ENCODE measurements at places on chromosomes 2 and 18. TPM values are rescaled to one million over a fixed set of nuclear protein-coding genes. Genes with fewer than 3 reads are reported as not detected.
A peak's percentile ranks its signal among the peaks of the same experiment; 100 is the strongest.

GRCh38 chr18:9535430-9535991, 60.2 kb downstream of the RALBP1 start:
- DNase-seq: no peak

DNA sequence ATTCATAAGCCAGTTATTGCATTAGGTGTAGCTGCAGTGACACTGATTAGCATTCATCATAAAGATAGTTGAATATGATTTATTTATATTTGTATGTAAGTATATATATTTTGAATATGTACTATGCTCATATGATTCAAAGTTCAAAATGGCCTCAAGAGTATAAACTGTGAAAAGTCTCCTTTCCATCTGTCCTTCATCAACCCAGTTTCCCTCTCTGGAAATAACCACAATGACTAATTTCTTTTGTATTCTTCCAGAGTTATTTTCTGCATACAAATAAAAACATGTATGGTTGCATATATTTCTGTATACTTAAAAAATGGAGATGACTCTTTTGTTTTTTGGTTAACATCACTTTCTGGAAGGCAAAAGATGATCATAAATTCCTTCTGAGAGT, 95.2 kb downstream of the CAMKMT start:
- DNase-seq: no peak

DNA sequence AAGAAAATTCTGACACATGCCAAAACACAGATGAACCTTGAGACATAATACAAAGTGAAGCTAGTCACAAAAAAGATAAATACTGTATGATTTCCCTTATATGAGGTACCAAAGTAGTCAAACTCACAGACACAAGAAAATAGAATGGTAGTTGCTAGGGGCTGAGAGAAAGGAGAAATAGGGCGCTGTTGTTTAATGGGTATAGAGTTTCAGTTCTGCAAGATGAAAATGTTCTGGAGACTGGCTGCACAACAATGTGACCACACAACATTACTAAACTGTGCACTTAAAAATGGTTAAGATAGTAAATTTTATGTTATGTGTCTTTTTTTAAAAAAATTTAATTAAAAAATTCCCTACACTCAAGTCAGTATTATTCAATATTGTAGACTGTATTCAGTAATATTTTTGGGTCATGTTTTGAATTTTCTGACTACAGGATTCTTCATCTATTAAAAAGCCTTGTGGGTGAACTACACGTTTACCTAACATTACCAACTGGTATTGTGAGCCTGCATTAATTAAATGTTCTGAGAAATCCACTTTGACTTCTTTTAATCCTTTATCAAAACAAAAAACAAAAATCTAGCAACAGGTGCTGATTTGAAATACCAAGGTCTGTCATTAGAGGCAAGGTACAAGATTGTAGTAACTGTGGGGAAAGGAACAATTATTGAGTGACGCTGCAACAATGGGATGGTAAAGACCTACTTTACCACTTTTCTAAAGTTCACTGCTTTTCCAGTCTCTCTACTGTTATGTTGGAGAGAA, 140.8 kb upstream of the ZFP36L2 start:
- no peak for DNase-seq

REG1B gene
- not detected for total RNA-seq

DNA sequence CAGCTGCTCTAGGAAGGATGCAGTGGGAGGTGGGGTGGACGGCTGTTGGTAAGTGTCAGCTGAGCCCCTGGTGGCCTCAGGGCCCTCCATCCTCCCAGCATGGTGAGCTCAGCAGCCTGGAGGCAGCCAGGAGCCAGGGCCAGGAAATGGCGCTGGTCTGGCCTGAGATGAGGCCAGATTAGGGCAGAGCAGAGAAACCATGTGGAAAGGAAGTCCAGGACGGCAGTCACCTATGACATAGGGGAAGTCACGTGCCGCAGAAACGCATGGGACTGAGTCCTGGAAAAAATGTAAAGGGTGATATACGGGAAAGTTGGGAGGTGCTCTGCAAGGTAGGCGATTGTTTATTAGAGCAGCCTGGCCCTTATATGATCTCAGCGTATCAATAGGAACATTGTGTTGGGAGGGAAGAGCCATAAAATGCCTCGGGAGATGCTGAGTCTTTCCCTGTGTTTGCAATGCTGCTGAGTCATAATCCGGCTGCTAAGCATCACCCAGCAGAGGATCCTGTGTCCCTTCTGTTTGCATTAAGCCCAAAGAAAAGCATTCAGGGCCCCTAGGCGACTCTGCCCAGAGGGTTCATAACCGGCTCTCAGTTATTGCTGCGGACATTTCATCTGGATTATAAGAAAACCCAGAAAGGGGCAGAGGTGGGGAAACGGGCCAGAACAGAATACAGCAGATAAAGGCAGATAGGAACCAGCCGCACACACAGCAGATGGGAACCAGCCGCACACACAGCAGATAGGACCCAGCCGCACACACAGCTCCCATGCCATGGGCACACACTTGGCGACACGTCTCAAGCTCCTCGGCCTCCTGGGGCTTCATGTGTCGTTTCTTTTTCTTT, 30.3 kb upstream of the B3GNT7 start:
- no peak for DNase-seq

- DNase-seq: no peak
These were observed 32.1 kb upstream of the RHOB start for GRCh38 chr2:20414806-20415205.

DNA sequence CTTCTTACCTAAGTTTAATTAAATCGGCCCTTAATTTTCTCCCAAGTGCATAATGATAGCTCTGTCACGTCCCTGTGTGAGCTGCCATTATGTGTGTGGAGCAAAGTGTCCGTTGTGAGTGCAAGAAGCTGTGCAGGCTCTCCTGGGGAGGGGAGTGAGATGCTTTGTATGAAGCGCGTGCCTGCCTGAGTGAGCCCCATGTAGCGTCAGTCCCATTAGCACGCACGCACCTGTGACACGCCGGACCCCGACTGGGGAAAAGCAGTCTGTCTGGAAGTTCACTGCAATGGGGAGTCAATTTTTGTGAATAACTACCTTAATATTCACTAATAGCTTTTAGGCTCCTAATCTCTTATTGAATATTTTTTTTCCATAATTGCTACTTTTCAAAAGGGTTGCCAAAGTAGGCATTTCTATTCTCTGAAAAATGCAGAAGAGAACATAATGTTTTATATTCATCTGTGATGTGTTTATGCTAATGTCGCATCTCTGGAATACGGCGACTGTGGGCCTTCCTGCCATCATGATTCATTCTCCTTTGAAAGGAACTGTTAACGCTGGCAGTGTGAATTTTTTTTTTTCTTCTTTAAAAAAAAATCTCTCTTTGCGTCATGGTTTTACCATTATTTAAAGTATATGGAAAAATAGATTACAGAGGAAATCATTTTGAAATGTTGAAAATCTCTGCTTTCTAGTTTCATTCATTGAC, 157.7 kb downstream of the COL4A4 start:
- no peak for DNase-seq

DNA sequence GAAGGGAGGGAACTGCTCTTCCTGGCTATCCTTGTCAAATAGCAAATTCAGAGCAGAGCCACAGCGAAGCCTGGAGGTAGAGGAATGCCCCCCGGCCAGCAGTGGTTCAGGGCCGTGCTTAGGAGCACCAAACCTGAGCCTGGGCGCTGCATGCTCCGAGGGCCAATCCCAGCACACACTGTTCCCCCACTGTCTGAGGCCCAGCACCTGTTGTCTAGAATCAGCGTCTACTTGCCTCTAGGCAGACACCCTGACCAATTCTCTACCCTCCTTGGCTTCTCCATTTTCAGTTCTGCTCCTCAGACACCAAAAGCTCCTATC, 177.6 kb upstream of the PKDCC start:
- no peak for DNase-seq

DNA sequence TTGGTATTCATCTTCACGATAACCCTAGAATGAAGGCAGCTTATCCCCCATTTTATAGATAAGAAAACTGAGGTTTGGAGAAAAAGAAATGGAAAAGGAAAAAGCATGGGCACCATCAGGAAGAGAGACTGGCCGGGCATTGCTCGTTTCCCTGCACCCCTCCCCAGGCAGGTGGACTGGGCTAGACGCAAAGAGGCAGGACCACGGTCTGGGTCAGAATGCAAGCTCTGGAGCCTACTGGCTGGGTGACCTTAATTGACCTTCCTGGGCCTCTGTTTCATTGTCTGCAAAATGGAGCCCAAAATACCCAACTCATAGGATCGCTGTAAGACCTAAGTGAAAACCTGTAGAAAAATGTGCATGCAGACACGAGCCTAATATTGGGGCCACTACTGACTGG, 135.3 kb upstream of the GLI2 start:
- DNase-seq: no peak

IL36G gene
- total RNA-seq: not detected

OSBPL6 gene
- 2.7 TPM for total RNA-seq

EMILIN1 gene
- 100 TPM for total RNA-seq

DNA sequence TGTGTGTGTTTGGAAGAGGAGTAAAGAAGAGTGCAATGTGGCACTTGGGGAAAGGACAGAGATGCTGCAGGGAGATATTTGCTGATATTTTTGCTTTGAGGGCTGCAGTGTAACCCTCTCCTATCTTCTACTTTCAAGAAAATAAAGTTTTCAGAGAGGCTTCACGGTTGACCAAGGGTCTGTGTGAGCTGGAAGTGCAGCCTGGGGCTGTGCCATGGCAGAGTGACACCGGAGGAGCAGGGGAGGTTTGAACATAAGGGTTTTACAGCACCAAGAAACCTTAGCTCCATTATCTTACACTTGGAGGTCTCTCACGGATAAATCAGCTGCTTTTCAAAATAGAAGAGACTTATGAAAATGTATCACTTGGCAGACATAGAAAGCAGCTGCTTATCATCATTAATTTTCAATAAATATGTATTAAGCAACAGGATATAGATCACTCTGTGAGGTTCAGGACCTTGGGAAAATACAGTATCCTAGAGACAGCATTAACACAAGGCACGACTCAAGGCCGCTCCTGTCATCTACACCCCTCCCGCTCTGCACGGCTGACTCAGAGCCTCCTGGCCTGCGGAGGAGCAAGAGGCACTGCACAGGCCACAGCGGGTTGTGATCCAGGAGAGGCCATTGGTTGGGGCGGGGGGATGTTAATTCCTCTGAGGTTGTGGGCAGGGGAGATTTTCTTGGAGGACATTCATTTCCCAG, 127.8 kb downstream of the COPS8 start:
- peak; percentile 87 for DNase-seq

DNA sequence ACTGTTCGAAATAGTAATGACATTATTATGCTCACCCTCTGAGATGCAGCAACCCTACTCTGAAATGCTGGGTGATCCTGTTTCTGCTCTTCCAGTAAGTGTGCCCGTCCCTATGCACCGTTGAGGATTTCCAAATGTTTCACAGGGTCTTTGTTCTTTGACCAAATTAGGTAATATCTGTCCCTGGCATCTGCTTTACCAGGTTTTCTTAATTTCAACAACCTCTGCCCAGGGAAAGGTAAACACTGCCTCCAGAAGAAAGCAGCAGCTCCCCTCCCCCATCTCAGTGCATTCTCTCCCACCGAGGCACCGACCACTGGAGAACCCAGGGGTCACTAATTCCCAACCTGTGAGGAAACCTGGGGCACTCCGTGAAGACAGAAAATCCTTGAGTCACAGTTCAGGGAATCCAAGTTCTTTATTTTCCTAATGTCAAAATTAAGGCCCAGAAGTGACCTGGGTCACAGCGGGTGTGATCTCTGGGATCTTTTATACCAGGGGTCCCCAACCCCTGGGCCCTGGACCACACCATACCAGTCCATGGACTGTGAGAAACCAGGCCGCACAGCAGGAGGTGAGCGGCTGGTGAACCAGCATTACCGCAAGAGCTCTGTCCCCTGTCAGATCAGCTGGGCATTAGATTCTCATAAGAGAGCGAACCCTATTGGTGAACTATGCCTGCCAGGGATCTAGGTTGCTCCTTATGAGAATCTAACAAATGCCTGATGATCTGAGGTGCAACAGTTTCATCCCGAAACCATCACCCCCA, 1.2 kb upstream of the GRB14 start:
- DNase-seq: no peak

TWIST2 gene
- total RNA-seq: 214 TPM

Data from vagina (tissue), 2 donors.